Stimulated activated CD8-positive, alpha-beta memory T cell treated with anti-CD3 and anti-CD28 coated beads, Interleukin-15, amount 100 ng/mL, for 1 hour (primary cell): ENCODE measurements at places on chromosomes 3 and 15.
A peak's percentile ranks its signal among the peaks of the same experiment; 100 is the strongest.

GRCh38 chr3:32117320-32117719 is 10.9 kb downstream of the GPD1L start:
- DNase-seq, result no peak

DNA sequence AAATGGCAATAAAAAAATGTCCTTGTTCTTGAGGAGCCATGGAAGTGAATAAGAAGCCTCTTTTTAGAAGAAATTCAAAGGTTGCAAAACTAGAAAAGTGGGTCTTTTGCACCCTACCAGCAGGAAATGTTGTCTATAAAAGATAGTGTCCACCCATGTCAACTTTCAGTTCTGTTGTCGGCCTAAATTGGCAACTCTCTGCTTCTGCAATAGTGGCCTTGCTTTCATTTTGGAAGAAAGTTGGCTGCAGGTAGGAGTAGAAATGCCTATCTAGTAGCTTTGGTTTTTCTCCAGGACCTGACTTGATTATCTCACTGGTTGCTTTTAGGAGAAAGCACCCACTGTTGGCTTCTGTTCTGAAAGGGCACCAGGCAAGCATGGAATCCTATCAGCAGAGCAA is 85.4 kb downstream of the TMEM108 start:
- no peak for DNase-seq

DNA sequence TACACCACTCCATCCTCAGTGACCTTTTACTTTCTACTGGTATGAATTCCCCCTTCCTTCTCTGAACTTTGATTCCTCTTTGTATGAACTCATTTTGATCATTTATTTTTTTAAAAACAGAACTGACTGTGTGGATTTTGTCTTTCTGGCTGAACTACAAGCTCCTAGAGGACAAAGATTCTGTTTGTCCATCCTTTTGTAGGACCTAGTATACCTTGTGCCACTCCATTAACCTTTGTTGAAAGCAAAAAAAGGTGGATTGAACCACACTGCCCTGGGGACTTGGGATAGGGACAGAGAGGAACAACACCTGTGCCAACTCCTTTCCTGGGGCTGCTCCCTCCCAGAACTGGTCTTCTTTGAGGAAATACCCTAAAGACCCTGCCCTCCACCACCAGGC is 23.6 kb downstream of the FSTL1 start:
- DNase-seq, result no peak

GRCh38 chr3:108181172-108181571 is 41.1 kb downstream of the IFT57 start:
- no peak for DNase-seq

GRCh38 chr3:74575857-74576256 is 38.6 kb downstream of the CNTN3 start:
- no peak for DNase-seq

DNA sequence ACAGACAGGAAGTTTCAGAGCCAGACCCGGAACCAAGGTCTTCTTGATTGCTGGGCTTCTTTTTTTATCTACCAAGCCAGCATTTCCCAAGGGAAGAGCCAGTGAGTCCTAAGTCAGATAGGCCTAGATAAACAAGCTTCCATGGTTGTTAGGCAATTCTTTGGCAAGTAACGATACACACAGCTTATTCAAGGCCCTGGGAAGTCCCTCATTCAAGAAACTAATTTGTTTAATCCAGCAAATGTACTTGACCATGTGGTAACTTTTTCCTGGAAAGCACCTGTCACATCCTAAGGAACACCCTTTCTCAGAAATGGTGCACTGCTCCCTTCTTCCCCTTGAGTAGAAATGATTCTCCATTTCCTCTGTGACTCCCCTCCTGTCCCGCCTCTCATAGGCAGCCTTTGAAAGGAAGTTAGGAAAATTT is 209.9 kb downstream of the ITPR1 start:
- no peak for DNase-seq

GRCh38 chr3:5296362-5296761 is 108.9 kb downstream of the EDEM1 start:
- no peak for DNase-seq

- no peak for DNase-seq
Observed at GRCh38 chr15:32656496-32656895, 15.0 kb downstream of the SCG5 start.

GRCh38 chr15:29440541-29440940 is 170.9 kb upstream of the NSMCE3 start:
- no peak for DNase-seq

DNA sequence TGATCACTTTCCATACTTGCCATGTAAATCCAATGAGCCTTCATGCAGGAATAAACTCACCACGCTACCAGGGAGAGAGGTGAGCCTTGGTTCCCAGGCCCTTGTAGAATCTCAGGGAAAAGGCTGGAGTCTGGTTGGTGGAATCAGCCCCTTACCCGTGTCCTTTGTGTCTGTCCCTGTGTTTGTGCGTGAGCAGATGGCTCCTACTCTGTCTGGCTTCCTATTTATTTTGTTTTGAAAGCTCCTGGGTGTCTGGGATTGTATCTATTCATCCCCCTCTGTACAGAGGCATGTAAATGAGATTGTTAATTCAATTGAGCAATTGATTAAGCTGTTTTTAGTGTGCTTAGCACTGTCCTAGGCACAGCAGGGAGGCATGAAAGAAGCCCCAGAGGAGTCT is 278.1 kb downstream of the THSD4 start:
- no peak for DNase-seq

GRCh38 chr3:18046131-18046915 is 303.9 kb upstream of the TBC1D5 start:
- no peak for DNase-seq

DNA sequence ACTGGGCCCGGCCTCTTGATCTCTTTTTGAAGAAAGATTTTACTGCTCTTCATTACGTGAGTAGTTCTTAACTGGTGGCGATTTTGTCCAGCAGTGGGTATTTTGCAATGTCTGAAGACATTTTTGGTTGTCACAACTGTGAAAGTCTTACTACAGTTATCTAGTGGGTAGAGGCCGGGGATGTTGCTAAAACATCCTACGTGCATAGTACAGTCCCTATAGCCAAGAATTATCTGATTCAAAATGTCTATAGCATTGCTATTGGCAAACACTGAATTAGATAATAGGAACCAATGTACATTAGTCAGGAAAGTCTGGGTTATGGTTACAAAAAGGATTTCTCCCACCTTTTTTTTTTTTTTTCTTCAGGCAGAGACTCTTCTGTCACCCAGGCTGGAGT is 38.1 kb downstream of the FOXL2 start:
- no peak for DNase-seq

DNA sequence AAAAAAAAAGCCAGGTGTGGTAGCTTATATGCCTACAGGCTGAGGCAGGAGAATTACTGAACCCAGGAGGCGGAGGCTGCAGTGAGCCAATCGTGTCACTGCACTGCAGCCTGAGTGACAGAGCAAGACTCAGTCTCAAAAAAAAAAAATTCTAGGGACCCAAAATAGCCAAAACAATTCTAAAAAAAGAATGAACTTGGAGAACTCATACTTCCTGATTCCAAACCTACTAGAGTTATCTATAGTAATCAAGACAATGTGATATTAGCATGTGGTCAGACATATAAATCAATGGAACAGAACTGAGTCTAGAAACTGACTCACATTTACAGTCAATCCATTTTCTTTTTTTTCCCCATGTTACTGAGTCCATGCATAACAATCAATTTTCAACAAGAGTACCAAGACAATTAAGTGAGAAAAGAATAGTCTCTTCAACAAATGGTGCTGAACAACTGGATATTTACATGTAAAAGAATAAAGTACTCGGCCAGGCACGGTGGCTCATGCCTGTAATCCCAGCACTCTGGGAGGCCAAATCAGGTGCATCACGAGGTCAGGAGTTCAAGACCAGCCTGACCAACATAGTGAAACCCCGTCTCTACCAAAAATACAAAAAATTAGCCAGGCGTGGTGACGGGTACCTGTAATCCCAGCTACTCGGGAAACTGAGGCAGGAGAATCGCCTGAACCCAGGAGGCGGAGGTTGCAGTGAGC is 11.9 kb downstream of the PRKAR2A start:
- DNase-seq, result no peak

GRCh38 chr3:12471241-12471640 is 13.0 kb upstream of the TSEN2 start:
- no peak for DNase-seq

GRCh38 chr15:43100971-43101370 is 4.9 kb downstream of the UBR1 start:
- DNase-seq, result no peak

DNA sequence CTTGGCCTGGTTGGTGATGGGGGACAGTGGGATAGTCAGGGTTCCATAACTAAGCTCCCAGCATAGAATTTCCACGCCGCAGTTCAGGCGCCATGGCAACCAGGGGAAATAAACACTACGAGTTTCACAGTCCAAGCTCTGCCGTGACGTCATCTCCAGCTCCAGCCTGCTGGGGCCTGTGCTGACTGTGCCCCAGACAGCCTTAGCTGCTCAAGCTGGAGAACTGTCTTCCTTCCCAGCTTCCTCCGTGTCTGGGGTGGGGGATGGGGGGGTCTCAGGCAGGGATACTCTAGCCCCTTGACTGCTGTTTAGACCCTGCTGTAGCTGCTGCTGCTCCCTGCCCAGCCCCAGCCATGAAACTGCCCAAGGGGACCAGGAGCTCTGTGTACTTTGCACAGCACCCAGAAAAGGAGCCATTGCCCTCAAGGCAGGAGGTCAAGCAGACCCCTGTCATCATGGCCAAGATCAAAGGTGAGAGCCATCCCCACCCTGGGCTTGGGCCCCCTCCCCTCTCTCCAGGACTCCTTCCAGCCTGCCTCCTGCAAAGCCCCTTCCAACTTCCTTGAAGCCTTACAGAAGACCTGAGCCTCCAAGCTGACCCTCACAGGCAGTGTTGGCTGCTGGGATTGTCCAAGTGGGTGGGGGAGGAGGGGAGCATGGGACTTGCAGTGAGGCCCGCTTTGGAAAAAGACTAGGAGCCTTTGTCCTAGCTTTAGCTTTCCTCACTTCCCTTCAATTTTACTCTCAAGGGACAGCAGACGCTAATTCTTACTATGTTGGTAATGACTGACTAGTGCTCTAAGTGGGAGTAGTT is 11.4 kb upstream of the CSPG4 start:
- DNase-seq, result no peak

GRCh38 chr3:52233968-52234367 is 5.0 kb downstream of the TWF2 start:
- no peak for DNase-seq

GRCh38 chr3:64143409-64144130 is 81.7 kb downstream of the PRICKLE2 start:
- DNase-seq, result no peak

GRCh38 chr15:51253366-51253765 is 85.0 kb downstream of the CYP19A1 start:
- no peak for DNase-seq

GRCh38 chr15:71228403-71228802 is 113.1 kb downstream of the THSD4 start:
- no peak for DNase-seq

- DNase-seq, result no peak
Observed at GRCh38 chr15:54599386-54599785, 597.4 kb downstream of the RSL24D1 start.

DNA sequence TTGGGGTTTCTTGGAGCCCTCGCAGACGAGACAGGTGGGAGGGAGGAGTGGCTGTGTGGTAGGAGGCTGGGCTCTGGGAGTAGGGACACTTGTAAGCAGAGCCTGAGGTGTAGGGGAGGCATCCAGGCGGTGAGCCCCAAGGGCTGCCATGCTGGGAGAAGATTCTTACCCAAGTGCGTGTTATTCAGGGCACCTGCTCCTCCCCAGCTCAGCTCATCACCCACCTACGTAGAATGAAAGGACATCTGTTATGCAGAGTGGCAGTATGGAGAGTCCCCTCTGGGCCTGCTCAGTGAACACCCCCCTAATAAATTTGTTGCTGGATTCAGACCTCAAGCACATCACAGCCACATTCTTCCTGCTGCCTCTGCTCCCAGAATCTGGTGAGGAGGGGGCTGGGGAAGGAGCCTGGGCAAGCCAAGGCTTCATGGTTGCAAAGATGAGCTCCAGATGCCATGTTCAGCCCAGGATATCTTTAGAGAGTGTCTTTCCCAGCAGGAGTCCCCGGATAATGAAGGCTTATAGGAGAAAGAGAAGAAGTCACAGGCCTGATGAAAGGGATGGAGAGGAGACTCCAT is 261.8 kb downstream of the EPHB1 start:
- DNase-seq, result no peak

- DNase-seq, result no peak
Observed at GRCh38 chr3:112649478-112649735, 8.5 kb upstream of the CCDC80 start.

- DNase-seq, result no peak
Observed at GRCh38 chr3:53803124-53803815, 42.9 kb downstream of the CHDH start.

DNA sequence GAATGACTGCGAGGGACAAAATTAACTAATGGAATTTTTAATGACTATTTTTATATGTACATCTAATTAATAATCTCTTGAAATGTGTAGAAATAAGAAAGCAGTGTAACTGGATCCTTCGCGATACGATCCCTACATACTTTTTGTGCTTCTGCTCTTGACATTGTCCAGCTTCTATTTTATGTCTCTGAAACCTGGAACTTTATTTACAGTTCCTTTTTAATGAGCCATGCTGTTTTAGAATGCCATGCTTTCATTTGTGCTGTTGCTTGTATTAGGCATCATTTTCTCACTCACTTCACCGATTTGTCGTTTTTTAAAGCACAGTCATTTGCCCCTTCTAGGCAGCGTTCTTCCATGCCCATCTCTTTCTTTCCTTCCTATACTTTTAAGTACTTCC is 301.3 kb downstream of the EDEM1 start:
- no peak for DNase-seq

GRCh38 chr3:73475175-73475574 is 149.6 kb downstream of the PDZRN3 start:
- no peak for DNase-seq

- peak; percentile 23 for DNase-seq
Observed at GRCh38 chr3:157127831-157128767, 31.8 kb downstream of the CCNL1 start.

- DNase-seq, result no peak
Observed at GRCh38 chr15:65223996-65224395, 12.7 kb upstream of the CILP start.

DNA sequence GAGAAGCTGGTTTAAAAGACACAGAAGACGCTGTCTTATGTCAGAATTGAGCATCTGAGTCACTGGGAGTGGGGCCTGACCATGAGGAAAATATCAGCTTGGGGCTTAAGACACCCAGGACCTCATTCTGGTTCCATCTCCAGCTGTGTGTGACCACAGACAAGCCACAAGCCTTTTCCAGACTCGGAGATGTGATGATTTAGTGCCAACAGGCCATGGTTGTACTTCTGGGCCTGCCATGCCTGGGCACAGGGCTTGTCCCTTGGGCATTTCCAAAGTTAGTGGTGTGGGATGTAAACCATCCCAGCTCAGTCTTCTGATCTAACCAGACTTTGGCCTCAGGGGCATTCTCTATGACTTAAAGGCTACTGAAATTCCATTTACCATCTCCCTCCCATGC is 269.8 kb downstream of the RYR3 start:
- DNase-seq, result no peak

DNA sequence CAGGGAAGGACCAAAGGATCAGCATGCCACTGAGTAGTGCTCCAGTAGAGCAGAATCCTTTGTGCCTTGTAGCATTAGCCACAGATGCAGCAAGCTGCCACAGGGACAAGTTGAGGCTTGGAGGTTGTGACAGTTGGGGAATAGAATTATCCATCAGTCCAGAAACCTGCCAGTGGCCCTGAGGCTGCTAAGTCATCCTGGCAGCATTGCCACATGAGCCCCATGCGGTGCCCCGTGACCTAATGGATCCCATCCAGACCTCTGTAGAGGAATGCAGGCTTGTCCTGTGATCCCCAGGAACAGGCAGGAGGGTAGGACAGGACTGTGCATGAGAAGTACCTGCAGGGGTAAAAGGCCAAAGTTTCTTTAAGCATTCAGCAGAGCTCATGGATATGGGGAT is 51.7 kb downstream of the BOC start:
- DNase-seq, result no peak

- DNase-seq, result peak; percentile 15
Observed at GRCh38 chr15:85504749-85505676, 124.6 kb downstream of the AKAP13 start.
